ENCODE measurements at places on chromosomes 16 and 17.

- no peak for DNase-seq
Measured at GRCh38 chr16:50718061-50718760, 23.7 kb upstream of the CYLD start.

GRCh38 chr17:17779015-17779611 lies 57.7 kb downstream of the SREBF1 start:
- no peak for DNase-seq

- no peak for DNase-seq
Measured at GRCh38 chr16:13307851-13308250, 406.5 kb downstream of the SHISA9 start.

GRCh38 chr17:18377437-18378204 lies at the start of gene EVPLL:
EVPLL (plus strand) TSS chr17:18377778; CDS start chr17:18380938, 3,160 bp downstream.
- no peak for DNase-seq

- DNase-seq: no peak
Measured at GRCh38 chr17:50421308-50422051, 4.5 kb upstream of the ACSF2 start.

- DNase-seq: no peak
Measured at GRCh38 chr17:73226556-73227172, 33.8 kb downstream of the COG1 start.
